ENCODE measurements at places on chromosomes 11 and 22.

- no peak for DNase-seq
Observed at GRCh38 chr11:130214861-130215530, 55.4 kb downstream of the ST14 start.

DNA sequence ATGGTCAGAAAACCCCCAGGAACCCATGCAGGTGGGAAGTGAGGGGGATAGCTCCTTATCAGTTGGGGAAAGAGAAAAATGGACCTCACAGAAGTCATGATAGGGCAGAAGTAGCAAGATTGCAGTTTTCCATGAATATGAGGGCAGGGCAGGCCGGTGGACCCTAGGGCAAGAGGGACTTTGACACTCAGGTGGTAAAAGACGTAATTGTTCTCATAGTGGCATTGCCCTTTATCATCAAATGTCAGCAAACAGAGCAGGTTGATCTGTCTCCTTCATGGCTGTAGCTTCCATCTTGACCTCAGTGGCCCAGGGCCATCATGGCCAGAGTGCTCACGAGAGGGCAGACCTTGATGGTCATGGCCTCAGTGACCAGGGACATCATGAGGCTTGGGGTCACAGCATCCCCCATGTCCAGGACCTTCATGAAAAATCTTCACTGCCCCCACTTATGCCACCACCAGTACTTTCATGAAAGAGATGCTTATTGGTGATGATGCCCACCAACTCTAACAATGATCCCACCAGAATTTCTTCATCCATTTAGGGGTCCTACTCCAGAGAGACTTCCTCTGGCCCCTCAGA, 127.1 kb downstream of the SNX19 start:
- no peak for DNase-seq

- DNase-seq = no peak
Observed at GRCh38 chr11:111397034-111397433, 18.0 kb upstream of the POU2AF1 start.

DNA sequence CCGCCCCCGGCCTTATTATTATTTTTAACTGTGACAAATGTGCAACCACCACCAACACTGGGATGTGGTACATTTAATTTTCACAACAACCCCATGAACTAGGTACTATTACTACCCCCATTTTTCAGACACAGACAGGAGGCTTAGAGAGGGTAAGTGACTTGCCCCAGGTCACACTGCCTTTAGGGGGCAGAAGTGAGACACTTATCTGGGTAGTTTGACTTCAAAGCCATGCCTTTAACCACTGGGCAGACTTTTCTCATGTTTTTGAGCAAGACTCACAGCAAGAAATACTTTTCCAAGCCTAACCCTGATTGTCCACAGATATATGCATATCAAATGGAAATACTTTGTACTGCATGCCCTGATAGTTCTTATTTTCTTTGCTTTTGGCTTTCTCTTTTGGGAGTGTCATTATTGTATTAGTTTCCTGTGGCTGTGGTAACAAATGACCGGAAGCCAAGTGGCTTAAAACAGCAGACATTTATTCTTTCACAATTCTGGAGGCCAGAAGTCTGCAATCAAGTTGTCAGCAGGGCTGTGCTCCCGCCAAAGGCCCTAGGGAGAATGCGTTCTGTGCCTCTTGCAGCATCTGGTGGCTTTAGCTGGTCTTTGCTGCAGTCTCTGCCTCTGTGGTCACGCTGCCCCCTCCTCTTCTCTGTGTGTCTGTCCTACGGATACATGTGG, 110.8 kb downstream of the GRIK4 start:
- DNase-seq = no peak

DNA sequence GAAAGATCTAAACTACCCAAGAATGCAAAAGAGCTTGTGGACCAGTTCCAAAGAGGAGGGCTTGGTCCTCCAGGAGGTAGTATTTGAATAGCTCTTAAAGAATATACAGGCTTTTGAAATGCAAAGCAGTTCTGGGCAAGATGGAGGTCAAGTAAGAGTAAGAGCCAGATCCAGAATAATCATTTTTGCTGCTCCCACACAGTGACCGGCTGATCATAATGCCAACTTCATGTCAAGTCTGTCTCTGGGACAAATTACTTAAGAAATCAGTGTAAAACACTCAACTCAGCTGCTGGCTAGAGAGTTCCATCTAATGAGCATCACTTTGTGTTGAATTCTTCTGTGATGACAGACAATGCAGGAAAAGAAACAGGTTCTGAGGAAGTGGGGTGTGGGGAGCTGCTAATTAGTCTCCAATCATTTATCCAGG, 250.9 kb upstream of the NARS2 start:
- no peak for DNase-seq

- no peak for DNase-seq
Observed at GRCh38 chr11:122813176-122813893, 25.0 kb upstream of the CRTAM start.

GRCh38 chr11:11167806-11168205, 185.2 kb downstream of the CSNK2A3 start:
- no peak for DNase-seq

GRCh38 chr11:13881226-13881905, 81.2 kb upstream of the SPON1 start:
- DNase-seq = no peak

DNA sequence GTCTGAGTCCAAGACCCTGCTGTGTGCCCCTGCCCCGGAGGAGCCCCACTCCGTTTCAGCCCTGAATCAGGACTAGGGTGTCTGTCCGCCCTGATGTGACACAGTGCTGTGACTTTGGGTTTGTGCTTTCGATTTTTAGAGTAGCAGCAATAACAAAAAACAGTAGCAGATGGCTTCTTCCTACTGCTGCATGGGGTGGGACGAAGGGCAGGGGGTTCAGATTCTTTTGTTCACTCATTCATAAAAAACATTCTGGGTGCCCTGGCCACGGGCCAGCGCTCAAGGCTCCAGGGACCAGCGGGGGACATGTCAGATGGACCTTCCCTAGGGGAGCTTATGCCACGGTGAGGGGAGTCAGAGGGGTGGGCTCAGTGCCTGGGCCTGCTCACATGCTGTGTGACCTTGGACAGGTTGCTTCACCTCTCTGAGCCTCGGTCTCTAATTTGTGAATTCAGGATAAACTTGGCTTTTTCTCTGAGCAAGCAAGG, 24.6 kb upstream of the PRR5 start:
- no peak for DNase-seq

- DNase-seq = no peak
Observed at GRCh38 chr22:37425800-37426705, 1.2 kb downstream of the ELFN2 start.

DNA sequence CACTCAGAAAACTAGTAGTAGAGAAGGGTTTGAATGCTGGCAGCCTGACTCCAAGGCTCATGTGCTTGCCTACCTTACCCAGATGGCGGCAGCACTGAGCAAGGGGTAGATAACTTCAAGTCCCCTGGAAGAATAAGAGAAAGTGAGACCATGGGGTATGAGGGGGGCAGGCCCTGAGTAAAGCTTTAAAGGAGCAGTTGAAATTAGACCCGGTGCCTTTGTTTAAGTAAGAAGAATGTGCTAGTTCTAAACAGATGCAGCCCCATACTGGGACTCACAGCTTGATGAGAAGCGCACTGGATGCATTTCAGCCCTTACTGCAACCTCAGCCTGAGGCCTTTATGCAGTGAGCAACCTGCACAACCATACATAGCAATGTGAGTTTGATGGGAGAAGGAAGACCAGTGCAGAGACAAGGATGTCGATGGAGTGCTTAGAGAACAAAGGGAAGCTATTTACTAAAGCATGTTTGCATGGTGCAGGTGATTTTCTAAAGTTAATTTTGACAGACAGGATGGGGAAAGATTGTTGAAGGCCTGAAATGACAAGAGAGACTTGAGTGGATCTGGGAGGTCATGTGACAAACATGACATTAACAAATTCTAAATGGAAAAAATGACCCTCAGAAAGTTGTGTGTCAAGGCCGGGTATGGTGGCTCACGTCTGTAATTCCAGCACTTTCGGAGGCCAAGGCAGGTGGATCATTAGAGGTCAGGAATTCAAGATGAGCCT, 27.1 kb upstream of the TMA7B start:
- peak; percentile 62 for DNase-seq

GRCh38 chr22:34096770-34097169, 176.5 kb upstream of the LARGE1 start:
- no peak for DNase-seq

DNA sequence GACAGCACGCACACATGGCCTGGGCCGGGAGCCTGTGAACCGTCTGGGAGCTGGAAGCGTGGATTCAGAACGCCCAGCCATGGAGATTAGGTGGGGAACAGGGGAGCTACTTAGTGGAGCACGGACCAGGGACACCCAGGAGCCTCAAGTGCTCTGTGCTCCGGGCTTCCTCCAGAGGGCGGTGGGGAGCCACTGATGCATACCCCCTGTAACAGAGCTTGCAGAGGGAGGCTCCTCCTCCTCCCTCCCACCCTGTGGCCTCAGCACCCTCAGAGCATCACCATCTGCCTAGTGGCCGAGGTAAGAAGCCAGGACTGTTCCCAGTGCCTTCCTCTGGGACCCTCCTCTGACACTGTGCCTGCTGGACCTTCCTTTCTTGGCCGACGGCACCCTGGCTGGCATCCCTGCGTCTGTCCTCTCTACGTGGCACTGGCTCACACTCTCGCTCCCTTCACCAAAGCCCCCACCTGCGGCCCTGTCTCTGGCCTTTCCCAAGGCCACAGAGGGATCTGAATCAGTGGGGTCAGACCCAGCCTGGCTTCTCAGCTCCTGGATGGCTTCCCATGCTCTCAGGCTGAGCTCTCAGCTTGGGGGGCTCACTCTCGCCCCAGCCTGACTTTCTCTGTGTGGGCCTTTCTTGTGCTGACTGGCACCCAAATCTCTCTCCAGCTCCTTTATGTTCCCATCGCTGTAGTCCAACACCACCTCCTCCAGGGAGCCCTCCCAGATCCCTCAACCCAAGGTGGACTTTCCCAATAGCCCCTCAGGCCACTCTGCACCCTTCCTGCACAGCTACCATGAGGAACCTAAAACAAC, 780.9 kb downstream of the BRD1 start:
- DNase-seq = peak; percentile 11

GRCh38 chr22:25970999-25971811, 198.1 kb upstream of the SEZ6L start:
- no peak for DNase-seq

DNA sequence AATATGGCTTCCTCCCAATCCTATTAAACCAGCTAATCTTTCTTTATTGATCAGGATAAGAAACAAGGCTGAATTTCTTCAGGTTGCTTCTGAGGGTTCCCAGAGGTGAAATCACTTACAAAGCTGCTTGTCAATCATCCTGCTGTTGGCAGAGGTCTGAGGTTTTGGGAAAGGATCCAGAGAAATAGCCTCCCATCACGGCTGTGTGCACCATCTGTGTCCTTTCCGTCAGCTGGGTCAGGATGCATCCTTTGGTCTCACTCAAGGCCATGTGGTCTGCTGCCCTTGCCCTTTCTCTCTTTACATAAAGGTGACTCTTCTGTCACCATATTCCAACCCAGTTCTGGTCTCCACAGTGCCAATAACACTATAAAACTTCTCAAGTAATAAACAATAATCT, 113.4 kb upstream of the TEAD1 start:
- no peak for DNase-seq

DNA sequence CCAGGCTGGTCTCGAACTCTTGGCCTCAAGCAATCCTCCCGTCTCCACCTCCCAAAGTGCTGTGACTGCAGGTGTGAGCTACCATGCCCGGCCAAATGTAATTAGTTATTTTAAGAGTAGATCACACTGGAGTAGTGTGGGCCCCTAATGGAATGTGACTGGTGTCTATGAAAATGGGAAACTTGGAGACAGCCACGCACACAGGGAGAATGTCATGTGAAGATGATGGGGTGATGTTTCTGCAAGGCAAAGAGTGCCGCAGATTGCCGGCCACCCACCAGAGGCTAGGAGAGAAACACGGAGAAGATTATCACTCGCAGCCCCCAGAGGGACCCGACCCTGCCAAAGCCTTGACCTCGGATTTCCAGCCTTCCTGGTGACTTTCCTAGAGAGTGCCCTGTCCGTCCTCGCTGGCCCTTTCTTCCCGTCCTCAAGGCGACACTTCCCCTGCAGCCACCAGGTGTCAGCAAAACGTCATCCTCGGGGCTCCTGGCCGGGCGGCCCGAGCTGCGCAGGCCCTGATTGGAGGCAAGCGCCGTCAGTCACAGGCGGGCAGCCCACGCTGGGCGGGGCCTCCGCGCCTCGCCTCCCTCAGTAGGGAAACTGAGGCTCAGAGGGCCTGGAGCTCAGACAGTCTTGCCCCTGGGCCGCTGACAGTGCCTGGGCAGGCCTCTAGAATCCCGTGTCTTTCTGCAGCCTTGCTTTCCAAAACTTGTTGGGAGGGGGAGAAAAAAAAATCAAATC, 16.3 kb downstream of the CRYBB2 start:
- DNase-seq = peak; percentile 74

DNA sequence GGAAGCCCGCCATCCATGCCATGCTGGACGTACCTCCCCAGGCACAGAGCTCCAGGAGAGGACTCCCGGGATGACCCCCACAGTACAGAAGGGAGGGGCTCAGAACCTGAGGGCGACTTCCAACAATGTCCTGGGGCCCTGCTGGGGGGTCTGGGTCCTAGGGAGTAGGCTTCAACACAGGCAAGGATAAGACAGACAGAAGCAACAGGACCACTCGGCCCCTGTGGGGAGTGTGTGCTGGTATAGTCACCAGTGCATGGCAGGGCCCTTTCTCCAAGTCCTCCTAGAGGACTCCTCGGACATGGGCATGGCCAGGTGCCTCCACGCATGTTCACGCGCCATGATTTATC, 16.8 kb downstream of the TTLL12 start:
- DNase-seq = no peak
